ENCODE measurements at places on chromosomes 13 and 19.
A peak's percentile ranks its signal among the peaks of the same experiment; 100 is the strongest.

GRCh38 chr19:45419396-45419795 is 4.3 kb downstream of the ERCC1 start:
- peak; percentile 31 for DNase-seq

GRCh38 chr13:95784900-95785290 is 108.0 kb downstream of the DNAJC3 start:
- DNase-seq, result no peak

GRCh38 chr13:24128962-24129361 is 31.6 kb upstream of the SPATA13 start:
- DNase-seq, result no peak

- DNase-seq, result no peak
These were observed 407.8 kb downstream of the COG6 start for GRCh38 chr13:40063278-40063698.

DNA sequence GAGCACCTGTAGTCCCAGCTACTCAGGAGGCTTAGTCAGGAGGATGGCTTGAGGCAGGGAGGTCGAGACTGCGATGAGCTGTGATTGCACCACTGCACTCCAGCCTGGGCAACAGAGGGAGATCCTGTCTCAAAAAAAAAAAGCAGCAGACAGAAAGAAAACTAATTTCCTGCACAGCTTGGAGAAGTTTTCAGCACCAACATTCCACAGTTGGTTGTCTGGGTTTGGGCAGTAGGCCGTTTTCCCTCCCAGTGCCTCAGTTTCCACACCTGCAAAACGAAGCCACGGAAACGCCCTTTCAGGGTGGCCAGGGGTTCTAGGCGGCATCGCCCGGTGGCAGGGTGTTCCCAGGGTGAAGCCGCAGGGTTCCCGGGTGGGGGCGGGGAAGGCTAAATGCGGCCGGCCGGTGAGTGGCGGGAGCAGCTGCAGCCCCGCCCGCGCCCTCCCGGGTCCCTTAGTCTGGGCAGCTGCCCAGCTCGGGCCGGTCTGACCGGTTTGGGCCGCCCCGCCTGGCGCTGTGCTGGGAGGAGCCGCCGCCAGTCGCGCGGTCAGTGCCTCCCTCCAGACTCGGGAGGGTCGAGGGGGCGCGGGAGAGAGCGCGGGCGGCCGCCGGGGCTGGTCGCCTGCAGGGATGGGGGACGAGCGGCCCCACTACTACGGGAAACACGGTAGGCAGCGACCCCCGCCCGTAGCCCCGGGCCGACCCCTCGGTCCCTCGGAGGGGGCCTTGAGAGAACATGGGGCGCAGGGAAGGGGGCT is at the start of gene SLC44A2:
SLC44A2 (plus strand) TSS at position 551 of the 759 bp plus-strand sequence; CDS start at position 632, 81 bp downstream.
- DNase-seq, result no peak

GRCh38 chr13:111289251-111289650 is 31.2 kb upstream of the TEX29 start:
- no peak for DNase-seq
